ENCODE measurements at places on chromosomes 3 and 15. TPM values are rescaled to one million over a fixed set of nuclear protein-coding genes. Genes with fewer than 3 reads are reported as not detected.

CTXN2 gene
- total RNA-seq = not detected

CCR1 gene
- total RNA-seq = not detected

GRCh38 chr3:14898929-14899328 lies 48.5 kb upstream of the NR2C2 start:
- DNase-seq = no peak

LMOD3 gene
- 0.10 TPM for total RNA-seq

GRCh38 chr3:16055606-16056211 lies 118.8 kb upstream of the GALNT15 start:
- DNase-seq = no peak
